ENCODE measurements at places on chromosomes 5 and 9. TPM values are rescaled to one million over a fixed set of nuclear protein-coding genes. Genes with fewer than 3 reads are reported as not detected.

The LPAR1 gene
- not detected for total RNA-seq

The OR13C5 gene
- total RNA-seq: not detected

The AGXT2 gene
- not detected for total RNA-seq

DNA sequence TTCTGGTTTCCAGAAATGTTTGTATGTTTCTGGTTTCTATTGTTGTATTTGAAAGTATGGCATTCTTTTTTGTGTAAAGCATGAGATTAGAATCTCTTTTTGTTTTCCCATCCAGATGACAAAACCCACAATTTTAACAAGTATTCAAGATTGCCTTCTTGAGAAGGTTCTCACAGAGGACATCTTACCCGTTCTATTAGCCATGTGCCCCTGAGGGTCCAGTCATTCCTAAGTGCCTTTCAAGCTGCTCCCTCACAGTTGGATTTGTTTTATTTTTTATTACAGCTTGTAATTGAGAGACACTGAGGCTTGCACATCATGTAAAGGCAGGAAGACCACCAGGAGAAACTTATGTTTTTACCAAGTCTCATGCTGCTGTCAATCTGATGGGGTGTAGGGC, 19.3 kb upstream of the LOX start:
- DNase-seq: no peak
- H3K27me3 ChIP-seq: no peaks in the 10 kb centered on the region
- no peak overlapping the region for H3K27ac ChIP-seq
- no peaks in the 10 kb centered on the region for H3K4me1 ChIP-seq
- no peak overlapping the region for H3K4me3 ChIP-seq

DNA sequence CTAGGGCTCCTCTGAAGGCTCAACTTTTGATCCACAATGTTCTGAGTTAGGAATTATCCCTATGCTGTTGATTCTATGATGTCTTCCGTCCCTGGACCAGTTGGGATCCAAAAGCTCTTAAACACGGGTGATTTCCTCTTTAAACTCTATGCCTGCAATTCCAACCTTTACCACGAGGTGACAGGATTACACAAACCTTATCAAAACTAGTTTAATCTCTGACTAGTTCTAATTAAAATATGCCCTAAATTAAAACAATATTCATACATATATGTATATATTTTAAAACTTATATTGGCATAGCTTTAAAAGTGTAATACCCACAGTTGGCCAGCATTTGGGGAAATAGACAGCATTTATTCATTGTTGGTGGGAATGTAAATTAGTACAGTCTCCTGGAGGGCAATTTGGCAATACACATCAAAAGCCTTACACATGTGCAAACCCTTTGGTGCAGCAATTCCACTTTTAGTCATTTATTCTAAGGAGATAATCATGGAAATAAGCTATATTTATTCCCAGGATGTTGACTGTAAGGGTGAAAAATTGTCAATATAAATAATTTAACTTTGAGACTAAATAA, 51.6 kb upstream of the PHYKPL start:
- H3K4me1 ChIP-seq: no peaks in the 10 kb centered on the region
- no peaks in the 10 kb centered on the region for H3K36me3 ChIP-seq
- DNase-seq: no peak
- no peak overlapping the region for H3K27ac ChIP-seq
- H3K27me3 ChIP-seq: no peaks in the 10 kb centered on the region
- H3K4me3 ChIP-seq: no peak overlapping the region

DNA sequence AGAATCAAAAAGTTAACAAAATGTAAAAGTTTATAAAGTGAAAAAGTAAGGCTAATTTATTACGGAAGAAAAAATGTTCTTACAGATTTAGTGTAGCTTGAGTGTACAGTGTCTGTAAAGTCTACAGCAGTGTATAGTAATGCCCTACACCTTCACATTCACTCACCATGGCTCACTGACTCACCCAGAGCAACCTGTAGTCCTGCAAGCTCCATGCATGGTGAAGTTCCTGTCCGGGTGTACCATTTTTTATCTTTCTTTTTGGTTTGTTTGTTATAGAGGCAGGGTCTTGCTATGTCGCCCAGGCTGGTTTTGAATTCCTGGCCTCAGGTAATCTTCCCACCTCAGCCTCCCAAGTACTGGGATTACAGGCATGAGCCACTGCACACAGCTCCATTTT, 93.6 kb downstream of the MED27 start:
- H3K27me3 ChIP-seq: no peaks in the 10 kb centered on the region
- H3K27ac ChIP-seq: no peak overlapping the region
- no peaks in the 10 kb centered on the region for H3K4me1 ChIP-seq
- no peaks in the 10 kb centered on the region for H3K36me3 ChIP-seq

DNA sequence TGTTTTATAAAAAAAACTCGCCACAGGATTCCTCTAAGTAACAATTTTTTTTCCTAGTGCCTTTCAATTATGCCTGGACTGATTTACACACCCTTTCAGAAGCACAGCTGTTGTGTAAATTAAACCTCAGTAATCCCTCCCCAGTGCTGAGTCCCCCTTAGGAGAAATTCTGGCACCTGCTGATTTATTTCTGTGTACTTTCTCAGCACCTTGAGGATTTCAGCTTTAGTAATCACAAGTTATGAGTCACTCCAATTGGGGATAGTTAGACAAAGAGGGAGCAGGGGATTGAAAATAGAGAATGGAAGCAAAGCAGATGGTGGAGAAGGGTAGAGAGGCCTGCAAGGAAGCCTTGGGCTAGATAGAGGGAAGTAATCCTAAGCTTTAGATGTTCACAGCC, 171.7 kb downstream of the TTLL11 start:
- no peak overlapping the region for H3K4me3 ChIP-seq
- no peak for DNase-seq
- no peaks in the 10 kb centered on the region for H3K4me1 ChIP-seq
- no peaks in the 10 kb centered on the region for H3K36me3 ChIP-seq
- no peaks in the 10 kb centered on the region for H3K27me3 ChIP-seq
